ENCODE measurements at places on chromosomes 12 and 14.

DNA sequence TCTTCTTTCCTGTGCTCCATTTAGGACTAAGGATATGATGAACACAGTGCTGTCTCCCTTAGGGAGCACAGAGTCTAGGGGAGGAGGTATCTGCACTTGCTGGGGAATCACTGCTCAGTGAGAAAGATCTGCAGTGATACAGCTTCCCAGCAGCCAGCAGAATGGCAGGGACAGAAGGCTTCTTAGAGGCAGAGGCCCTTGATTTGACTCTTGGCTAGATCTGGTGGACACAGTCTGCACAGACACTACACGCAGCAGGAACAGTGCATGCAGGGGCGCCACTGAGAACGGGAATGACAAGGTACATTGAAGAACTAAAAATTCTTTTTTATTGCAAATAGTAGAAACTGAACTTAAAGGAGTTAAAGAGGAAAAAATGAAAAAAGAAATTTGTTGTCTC is 51.6 kb downstream of the KCNA1 start:
- no peak for DNase-seq

DNA sequence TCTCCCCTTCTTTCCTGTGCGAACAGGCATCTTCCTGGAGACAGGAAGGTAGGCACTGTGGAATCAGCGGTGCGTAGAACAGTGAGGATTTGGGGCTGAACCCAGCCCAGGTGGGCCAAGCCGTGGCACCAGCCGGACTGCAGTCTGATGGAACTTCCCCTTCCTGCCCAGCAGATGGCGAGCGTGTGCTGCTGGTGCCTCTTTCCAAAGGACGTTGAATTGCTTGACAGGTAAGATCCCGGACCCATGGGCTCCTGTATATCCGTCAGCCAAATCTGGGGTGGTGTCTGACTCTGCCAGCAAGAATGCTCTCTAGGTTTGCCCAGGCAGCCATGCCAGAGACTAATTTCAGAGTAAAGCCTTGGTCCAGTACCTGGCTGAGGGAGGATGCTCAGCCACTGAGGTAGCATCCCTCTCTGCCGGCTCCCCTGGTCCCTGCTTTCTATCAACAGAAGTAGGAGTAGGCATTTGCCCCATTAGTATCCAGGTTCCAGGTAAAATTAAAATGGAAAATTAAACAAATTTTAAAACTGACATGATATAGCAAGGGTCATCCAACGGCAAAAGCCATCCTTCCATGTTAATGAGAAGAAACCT is 21.1 kb upstream of the KCNA5 start:
- DNase-seq, result peak; percentile 51

DNA sequence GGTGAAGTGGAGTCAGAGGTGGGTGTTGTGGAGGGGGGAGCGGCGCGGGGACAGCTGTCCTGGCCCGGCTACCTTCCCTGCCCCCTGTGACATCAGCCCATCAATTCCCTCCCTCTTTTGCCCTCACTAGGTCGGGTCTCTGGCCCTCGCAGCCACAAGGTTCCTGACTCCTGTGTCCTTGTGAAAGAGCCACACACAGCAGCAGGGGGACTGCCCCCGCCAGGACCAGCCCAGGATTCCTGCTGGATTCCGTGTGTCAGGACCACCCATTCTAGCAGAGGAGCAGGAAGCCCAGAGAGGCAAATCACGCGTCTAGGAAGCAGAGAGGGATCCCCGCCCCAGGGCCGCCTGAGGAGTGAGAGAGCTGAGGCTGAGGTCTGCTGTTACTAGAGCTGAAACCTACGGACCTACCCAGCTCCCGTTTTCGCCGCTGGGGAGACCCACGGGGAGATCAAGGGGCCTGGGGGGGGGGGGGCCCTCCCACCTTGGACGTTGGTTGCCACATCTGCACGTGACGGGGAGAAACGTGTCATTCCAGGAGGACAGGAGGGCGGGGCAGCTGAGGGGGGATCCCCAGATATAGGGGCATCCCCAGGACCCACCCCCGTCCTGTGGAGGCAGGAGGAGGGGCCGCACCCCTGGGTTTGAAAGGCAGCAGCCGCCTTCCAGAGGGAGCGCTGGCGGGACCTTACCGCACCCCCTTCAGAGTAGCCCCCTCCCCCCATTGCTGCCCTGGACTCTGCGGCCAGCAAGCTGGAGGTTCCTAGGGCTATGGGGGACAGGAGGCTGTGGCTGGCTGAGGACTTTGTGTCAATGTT is 12.5 kb upstream of the INF2 start:
- DNase-seq, result peak; percentile 35

- DNase-seq, result no peak
Measured at GRCh38 chr12:48279101-48279500, 71.6 kb downstream of the ZNF641 start.

GRCh38 chr14:55707365-55707804 is 127.4 kb downstream of the KTN1 start:
- DNase-seq, result no peak

- no peak for DNase-seq
Measured at GRCh38 chr14:69240527-69241173, 19.3 kb upstream of the GALNT16 start.

- no peak for DNase-seq
Measured at GRCh38 chr12:10160617-10161385, 11.1 kb downstream of the OLR1 start.

DNA sequence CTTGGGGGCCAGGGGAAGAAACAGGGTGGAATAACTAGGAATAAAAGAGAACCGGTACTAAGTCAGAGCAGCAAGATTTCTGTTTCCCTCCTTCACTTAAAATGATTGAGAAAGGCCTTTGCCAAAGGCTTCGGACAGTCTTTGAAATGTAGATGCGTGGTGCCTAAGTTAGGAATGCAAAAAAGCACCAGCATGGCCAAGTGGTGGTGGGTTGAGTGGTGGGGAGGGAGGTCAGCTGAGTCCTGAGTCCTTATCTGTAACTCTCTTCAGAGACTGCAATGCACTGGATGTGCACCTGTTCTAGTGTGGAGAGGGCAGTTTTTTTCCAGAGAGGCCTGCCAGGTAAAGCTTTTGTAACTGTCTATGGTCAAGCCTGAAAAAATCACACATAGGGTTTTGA is 919.9 kb downstream of the FSCB start:
- no peak for DNase-seq

DNA sequence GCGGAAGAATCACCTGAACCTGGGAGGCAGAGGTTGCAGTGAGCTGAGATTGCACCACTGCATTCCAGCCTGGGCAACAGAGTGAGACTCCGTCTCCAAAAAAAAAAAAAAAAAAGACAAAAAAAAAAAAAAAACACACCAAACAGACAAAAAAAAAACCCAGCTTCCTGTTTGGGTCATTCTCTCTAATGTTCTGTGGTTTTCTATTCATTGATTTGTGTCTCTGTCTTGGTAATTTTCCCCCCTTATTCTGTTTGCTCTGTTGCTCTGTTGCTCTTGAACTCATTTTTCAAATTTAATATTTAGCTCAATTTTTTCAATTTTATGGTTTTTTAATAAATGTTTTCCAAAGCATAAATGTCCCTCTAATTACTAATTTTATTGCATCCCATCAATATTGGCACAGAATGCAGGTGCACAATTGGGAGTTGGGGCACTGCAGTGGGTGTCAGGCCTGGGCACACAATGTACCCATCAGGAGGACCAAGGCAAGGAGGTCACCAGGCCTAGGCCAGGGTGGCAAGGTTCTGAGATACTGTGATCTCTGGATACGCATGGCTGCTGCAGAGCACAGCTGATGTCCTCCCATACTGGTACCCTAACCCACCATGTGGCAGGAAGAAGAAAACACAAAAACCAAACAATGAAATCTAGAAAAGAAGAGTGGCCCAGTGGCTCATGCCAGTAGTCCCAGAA is 8.0 kb upstream of the GNPTAB start:
- no peak for DNase-seq

DNA sequence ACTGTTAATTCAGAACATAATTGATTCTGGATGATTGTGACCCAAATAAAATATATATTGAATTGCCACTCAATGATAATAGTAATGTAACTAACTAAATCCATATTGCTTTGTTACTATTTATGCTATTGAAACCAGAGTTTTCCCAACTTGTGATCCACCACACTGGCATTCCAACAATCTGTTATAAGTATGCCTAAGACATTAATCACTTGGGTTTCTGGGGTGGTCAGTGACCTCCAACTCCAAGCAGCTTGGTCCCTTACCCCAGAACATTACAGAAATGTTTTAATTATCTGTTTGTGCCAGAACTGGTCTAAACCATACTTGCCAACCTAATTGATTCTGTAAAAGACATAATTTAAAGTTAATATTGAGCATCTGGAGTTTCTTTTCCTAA is 14.6 kb downstream of the CAPS2 start:
- no peak for DNase-seq

DNA sequence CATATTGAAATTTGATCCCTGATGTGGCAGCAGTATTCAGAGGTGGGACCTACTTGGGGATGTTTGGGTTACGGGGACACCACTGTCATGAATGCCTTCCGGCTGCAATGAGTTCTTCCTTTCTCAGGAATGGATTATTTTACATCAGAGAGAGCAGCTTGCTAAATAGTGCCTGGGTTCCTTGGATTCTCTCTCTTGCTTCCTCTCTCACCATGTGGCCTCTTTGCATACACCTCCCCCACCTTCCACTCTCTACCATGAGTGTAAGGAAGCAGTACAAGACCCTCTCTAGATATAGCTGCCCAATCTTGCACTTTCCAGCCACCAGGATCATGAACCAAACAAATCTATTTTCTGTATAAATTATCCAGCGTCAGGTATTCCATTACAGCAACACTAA is 15.4 kb upstream of the SCAF11 start:
- no peak for DNase-seq

- DNase-seq, result no peak
Measured at GRCh38 chr12:113427882-113428281, 5.7 kb downstream of the SDSL start.

GRCh38 chr12:111445726-111446581 is 40.2 kb downstream of the SH2B3 start:
- peak; percentile 18 for DNase-seq

- peak; percentile 43 for DNase-seq
Measured at GRCh38 chr12:68290126-68290525, 36.7 kb upstream of the IL22 start.

GRCh38 chr12:15851919-15852318 is 30.3 kb upstream of the STRAP start:
- DNase-seq, result no peak

DNA sequence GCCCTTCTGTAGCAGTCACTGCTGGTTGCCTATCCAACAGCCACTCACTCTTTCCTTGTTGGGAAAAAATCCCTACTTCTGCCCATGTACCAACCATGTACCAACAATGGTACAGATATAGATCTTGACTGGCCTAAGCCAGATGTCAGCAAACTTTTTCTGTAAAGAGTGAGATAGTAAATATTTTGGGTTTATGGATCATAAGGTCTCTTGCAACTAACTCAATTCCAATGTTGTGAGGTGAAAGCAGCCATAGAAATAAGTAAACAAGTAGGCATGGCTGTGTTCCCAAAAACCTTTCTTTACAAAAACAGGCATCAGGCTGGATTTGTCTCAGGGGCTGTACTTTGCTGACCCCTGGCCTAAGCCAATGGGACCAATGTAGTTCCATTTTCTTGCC is 73.5 kb downstream of the ARMH4 start:
- no peak for DNase-seq

- no peak for DNase-seq
Measured at GRCh38 chr12:80843969-80844368, 93.8 kb downstream of the LIN7A start.
